Temporal lobe (tissue), 4 donors: ENCODE measurements at places on chromosomes 2 and 18. TPM values are rescaled to one million over a fixed set of nuclear protein-coding genes. Genes with fewer than 3 reads are reported as not detected.

The CCDC68 gene
- total RNA-seq: 1.2 TPM

The SGPP2 gene
- total RNA-seq: 1.2 TPM

The UGT1A6 gene
- not detected for total RNA-seq

The PDK1 gene
- 6.9 TPM for total RNA-seq

The ERBB4 gene
- total RNA-seq: 99.1 TPM

The REEP1 gene
- 125 TPM for total RNA-seq

The REG3G gene
- total RNA-seq: not detected

The COPS9 gene
- total RNA-seq: 49.2 TPM
